ENCODE measurements at places on chromosomes 12 and 14.
A peak's percentile ranks its signal among the peaks of the same experiment; 100 is the strongest.

GRCh38 chr14:37150414-37150813 is 22.0 kb downstream of the SLC25A21 start:
- DNase-seq: no peak

DNA sequence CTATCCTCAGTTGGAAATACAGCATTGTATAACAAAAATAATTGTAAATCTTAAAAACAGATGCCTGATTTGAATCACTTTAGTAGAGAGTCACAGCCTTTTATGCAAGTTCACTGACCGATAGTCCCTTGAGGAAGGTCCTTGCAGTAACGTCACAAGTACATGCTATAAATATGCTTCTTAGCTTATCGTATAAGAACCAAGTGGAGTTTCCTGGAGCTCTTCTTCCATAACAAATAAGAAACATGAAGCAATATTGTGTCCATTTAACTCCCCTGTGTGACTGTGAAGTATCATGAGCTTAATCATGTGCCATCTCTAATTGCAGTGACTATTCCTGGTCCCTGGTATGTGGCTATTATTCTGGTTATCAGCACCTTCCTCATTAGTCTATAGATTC is 107.9 kb downstream of the SLC38A4 start:
- DNase-seq: no peak

DNA sequence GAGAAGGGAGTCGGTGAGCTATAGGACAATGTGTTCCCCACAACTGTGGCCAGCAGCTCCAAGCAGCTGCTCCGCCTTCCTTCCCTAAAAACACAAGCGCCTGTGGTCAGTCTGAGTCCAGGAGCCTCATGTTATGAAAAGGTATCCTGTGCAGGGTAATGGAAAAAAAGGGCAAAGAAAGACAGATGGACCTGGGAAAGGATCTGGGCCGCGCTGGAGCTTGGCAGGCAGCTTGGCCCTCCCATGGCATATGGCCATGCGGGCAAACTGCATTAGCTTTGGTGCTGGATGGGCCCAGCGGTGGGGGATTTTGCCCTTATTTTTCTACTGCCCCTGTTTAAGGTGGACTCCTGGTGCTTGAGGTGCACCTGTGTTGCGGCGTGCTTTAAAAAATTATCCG is 23.7 kb upstream of the CHST11 start:
- no peak for DNase-seq

GRCh38 chr14:91112194-91112593 is 1.7 kb upstream of the DGLUCY start:
- DNase-seq: no peak

- DNase-seq: peak; percentile 44
These were observed 10.4 kb upstream of the DCD start for GRCh38 chr12:54658306-54659264.
